BJ (cell line): ENCODE measurements at places on chromosomes 7 and 10. TPM values are rescaled to one million over a fixed set of nuclear protein-coding genes. Genes with fewer than 3 reads are reported as not detected.

DNA sequence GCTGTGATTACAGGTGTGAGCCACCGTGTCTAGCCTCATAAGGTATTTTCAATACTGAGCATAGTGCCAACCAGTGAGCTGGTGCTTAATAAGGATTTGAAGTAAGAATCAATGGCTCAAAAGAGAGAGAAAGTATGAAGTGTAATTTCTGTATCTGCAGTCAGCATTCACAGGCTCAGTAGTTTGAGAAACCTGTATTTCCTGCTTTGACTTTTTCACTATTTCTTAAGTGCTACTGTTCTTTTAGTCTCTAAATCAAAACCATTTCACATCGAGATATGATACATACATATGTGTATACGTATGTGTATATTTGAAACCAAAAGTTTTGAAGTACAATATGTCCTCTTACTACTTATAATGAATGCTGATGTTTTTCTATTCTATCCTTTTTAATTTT lies 189.9 kb downstream of the PPP1R9A start:
- no peak for DNase-seq

DNA sequence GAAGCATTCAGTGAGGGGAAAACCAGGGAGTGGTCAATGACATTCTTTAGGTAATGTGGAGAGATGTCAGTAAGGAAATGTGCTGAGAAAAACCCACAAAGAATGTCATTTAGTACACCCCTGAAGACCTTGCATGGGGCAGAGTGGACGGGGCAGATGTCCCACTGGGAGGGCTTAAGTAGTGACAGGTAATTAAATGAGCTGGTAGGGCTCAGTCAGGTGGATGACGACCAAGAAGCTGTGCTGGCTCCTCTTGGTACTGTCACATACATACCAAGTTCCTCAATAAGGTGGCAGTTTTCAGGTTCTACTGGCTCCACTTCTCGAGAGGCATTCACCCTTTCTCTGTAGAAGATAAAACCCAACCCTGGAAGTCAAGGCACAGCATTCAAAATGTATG lies 1.8 kb downstream of the PON3 start:
- DNase-seq: no peak

GRCh38 chr7:33849004-33849403 lies 56.3 kb upstream of the BMPER start:
- no peak for DNase-seq

DNA sequence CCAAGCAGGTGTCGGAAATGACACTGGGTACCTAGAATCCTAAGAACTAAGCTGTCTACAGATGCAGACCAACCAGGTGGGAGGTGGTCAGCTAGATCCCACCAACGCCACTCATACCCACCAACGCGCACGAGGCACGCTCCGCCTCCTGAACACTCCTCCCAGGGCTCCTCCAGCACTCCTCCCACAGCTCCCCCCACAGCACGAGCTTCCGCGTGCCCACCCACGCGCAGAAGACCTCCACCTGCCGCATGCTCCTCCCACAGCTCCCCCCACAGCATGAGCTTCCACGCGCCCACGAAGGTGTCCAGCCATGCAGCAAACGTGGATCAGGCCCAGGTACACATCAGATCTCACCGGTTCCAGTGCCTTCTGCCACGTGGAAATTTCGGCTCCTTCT lies 196.0 kb downstream of the MAD1L1 start:
- DNase-seq: no peak

Gene VWA2
- 0.07 TPM in 1 of 2 replicates, not detected in the other for polyA plus RNA-seq

Gene ACTL6B
- polyA plus RNA-seq: not detected in 2 replicates
